ENCODE measurements at places on chromosomes 2 and 18.

GRCh38 chr18:3447068-3447894 lies 2.7 kb upstream of the TGIF1 start:
- DNase-seq = peak; percentile 73

- DNase-seq = no peak
Observed at GRCh38 chr18:27865431-27865830, 311.5 kb downstream of the CDH2 start.

DNA sequence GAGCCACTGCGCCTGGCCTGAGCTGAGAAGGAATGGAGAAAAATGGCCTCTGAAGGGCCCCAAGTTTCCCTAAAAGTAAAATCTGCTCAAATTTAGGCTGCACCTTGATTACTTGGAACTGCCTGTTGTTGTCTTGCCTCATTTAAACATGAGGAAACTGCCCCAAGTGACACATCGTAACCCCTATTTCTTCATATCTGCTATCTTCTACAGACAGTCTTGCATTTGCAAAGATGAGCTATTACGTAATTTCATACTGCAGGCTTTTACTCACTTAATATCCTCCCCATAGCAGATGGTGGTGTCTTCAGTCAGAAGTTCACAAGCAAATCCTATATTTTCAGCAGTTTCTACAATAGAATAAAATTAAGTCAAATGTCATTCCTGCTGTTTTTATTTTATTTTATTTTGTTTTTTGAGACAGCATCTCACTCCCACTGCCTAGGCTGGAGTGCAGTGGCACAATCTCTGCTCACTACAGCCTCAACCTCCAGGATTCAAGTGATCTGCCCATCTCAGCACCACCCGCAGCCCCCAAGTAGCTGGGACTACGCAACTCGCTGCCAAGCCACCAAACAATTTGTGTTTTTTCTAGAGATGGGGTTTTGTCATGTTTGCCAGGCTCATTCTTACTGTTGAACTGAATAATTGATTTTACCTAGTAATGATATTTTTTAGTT lies 45.3 kb upstream of the NARS1 start:
- DNase-seq = no peak

DNA sequence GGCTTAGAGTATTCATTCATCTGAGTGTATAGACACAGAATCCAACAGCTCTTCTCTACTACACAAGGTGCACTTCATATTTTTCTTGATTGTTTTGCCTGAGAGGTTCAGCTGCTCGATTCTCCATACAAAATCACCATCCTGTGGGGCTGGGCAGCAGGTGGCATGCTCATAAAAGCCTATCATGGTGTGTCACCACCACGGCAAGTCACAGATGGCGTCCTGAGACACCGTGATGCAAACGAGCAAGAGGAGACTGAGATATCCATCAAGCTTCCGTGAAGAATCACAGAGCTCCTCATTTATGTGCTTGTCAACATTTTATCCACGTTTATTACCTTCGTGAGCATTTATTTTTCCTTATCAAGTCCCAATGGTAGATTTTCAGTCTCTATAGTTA lies 22.4 kb upstream of the NRP2 start:
- DNase-seq = peak; percentile 41

- DNase-seq = no peak
Observed at GRCh38 chr2:75007061-75007460, 48.6 kb downstream of the POLE4 start.

All from SJCRH30 (cell line).